Activated CD8-positive, alpha-beta memory T cell treated with anti-CD3 and anti-CD28 coated beads for 1 hour (primary cell): ENCODE measurements at places on chromosomes 4 and X.

DNA sequence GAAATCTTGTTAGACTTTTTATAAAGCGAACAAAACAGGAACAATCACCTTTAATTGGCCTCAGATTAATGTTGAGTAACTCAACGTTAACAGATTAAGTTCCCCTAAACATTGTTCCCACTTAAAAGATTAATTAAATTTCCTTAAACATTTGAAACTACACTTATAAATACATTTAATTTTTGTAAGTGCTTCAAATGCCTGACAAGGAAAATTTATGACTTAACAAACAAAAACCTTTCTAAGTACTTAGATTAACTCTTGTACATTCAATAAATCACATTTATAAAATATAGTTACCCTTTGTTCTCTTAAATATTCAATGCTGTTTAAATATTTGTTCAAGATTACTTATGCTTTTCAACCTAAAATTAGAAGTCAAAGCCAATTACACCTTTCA lies 39.4 kb upstream of the OCIAD2 start:
- DNase-seq: no peak

GRCh38 chr4:172270397-172270796 lies 457.2 kb downstream of the GALNTL6 start:
- DNase-seq: no peak

DNA sequence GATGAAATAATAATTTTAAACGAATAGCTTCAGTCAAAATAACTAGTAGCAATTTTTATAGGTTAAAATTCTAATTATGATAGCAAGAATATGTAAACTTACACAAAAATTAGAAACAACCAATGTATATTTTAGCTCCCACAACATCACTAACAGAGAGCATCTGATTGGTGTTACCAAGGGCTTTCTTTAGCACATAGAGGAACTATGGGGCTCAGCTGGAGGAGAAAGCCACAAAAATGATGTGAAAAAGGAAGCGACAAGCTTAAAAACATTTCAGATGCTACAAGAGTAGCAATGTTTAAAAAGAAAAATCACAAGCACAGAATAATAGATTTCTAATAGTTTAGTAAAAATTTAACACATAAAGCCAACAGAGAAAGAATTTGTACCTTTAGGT lies 56.3 kb downstream of the ATP8A1 start:
- no peak for DNase-seq

DNA sequence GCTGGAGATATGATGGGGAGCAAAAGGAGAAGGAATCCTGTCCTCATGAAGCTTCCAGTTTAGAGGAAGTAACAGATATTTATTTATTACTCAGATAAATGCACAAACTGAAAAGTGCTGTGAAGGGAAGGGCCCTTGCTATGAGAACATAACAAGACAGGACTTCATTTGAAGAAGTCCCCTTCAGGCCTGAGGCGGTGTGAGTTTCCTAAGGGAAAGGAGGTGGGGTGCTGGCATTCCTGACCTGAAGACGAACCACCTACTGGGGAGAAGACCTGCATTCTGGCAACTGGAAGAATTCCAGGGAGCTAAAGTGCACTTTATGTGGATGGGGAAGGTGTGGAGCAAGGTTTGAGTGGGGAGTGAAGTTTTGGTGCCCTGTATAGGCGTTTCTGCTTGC lies 15.9 kb upstream of the SPARCL1 start:
- no peak for DNase-seq

DNA sequence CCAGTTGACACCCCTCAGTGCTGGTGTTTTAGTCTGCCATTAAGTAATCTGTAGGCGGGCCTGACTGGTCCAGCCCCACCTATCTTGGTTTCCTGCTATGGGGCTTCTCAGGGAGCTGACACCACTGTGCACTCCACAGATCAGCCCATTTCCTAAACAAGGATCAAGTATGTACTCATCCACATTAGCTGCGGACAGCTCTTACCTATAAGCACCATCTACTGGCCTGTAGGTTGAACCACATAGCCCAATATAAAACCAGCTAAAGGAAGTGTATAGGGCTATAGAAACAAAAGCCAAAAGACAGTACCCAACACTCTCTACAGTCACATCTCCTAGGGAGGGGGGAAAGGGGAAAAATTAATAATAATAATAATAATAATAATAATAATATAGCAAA lies 353.5 kb upstream of the CXorf51B start:
- no peak for DNase-seq

DNA sequence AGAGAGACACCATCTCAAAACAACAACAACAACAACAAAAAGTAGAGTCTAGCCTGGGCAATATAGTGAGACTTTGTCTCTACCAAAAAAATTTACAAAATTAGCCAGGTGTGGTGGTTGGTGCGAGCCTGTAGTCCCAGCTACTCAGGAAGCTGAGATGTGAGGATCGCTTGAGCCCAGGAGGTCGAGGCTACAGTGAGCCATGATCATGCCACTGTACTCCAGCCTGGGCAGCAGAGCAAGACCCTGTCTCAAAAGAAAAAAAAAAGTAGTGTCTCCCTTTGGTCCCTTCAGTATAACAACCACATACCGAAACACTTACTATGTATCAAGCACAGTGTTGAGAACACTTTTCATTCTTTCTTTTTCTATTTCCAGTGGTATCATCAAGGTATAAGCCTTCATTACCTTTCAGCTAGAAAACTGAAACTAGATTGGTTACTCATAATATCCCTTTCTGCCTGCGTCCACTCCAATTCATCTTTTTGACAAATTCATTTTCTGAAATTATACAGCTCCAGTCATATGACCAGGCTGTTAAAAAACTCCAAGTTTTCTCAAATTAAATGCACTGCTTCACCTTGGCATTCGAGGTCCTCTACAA lies 54.1 kb downstream of the RPS6KA3 start:
- DNase-seq: no peak

DNA sequence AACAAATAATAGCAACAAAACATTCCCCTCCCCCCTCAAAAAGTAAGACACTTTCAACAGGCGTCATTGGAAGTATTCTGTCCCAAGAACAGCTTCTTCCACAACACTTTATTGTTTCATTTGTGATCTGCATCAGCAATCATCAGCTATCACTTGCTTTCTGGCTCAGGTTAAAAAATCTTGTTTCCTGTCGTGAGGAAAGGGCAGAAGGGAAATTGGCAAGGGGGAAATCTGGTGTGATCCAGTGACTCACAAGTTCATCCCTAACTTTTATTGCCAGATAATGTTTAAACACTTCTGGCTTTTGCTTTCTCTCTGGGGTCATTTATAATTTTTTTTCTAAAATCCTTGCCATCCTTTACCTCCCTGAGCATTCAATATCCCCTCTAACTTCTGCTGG lies 247.4 kb upstream of the GIMD1 start:
- no peak for DNase-seq

DNA sequence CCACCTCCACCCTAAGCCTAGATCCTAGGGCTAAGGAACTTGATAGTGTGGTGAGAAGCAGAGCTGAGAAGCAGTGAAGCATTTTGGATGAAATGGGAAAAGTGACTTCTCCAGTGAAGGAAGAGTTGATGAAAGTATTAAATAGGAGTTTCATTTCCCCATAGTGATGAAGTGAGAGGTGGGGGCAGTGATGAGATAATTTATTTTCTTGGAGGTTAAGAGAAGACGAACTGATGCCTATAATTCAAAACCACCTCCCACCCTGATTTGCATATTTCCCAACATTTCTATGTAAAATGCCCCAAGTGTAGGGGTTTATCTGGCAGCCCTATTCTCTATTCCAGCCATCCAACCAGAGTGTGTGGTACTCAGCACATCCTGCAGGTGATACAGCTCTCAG lies 6.3 kb downstream of the LONRF3 start:
- DNase-seq: no peak
